ENCODE measurements at places on chromosomes 6 and 20.
A peak's percentile ranks its signal among the peaks of the same experiment; 100 is the strongest.

GRCh38 chr6:163513570-163514166, 99.2 kb downstream of the QKI start:
- DNase-seq, result no peak

DNA sequence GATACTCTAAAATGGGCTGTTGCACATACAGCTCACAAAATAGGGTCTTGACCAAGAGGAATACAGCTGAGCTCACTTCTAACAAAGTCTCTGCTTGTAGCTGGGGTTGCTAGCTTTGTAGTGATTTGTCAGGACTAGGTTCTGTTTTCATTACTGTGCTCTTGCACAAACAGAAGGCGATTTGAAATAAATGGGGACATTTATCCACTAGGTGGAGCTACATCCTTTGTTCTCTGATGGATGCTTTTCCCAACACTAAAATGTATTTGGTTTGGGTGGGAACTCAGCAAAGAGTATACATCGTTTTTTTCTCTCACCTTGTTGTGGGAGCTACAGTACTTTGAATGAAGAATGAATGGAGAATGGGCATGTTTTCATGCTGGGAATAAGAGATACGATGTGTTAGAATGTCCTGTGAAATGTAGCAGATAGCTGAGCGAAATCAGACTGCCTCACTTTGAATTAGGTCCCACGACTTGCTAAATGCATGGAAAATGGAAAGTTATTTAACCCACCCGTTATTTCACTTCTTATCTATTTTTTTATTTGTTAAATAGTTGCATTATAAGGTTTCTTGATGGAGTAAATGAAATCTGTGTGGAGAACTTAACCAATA, 494.7 kb upstream of the MAP3K7 start:
- peak; percentile 41 for DNase-seq

DNA sequence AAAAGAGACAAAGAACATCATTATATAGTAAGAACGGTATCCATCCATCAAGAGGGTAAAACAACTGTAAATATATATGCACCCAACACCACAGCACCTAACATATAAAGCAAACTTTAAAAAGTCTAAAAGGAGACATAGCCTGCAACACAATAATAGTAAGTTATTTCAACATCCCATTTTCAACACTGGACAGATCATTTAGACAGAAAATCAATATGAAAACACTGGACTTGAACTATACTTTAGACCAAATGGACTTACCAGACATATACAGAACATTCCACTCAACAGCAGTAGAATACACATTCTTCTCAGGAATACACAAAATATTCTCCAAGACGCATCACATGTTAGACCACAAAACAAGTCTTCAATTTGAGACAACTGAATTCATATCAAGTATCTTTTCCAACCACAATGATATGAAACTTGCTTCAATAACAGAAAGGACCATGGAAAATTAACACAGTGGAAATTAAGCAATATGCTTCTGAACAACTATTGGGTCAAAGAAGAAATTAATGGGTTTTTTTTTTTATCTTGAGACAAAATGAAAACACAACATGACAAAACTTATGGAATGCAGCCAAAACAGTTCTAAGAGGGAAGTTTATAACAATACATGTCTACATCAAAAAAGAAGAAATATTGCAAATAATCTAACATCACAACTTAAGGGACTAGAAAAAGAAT, 23.9 kb upstream of the ASF1A start:
- no peak for DNase-seq

GRCh38 chr20:15739035-15739434, 834.2 kb downstream of the KIF16B start:
- no peak for DNase-seq

GRCh38 chr6:13873288-13874190, 51.2 kb upstream of the RNF182 start:
- peak; percentile 66 for DNase-seq

DNA sequence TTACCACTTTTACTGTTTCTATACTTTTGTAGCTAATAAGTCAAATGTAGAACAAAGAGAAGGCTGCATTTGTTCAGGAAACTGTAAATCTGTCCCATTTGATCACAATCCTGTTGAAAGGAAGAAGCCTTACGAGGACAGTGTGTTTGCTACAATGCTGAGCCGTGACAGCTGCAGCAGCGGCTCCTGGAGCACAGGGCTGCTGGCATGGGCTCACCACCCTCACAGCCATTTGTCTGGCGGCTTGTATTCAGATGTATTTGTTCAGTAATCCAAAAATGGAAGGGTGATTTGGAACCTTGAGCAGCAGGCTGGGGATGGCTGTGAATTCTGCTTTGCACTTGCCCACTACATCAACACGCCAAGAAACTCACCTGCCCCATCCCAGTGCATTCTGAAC, 5.7 kb downstream of the TUBB2A start:
- no peak for DNase-seq

All from activated CD4-positive, alpha-beta T cell treated with anti-CD3 and anti-CD28 coated beads, Interleukin-2, Interleukin-4, amounts not matched to agents 100 ng/mL and 50 ng/mL, durations not matched to agents 16 hours and 8 hours (primary cell).